ENCODE measurements at places on chromosomes 13 and 19.

DNA sequence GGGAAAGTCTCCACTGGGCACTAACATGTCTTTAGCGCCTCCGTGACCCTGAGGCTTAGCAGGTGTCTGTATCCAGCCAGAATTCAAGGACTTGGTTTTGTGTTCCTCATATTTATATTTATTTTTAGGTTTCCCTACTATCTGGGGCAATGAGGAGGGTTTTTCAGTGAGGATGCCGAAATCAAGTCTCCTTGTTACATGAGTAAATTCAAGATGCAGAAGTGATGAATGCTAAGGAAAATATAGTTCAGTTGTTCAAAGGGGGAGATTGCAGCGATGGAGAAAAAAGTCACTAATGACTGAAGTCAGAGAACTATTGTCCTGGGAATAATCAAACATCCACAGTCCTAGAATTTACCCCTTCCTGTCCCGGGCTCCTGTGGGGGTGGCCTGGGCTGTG, 791 bp upstream of the ADGRE2 start:
- no peak for DNase-seq

- DNase-seq: no peak
Observed at GRCh38 chr13:111913761-111914140, 153.2 kb upstream of the SOX1 start.

GRCh38 chr19:42561512-42561911, 33.2 kb downstream of the CEACAM8 start:
- no peak for DNase-seq

DNA sequence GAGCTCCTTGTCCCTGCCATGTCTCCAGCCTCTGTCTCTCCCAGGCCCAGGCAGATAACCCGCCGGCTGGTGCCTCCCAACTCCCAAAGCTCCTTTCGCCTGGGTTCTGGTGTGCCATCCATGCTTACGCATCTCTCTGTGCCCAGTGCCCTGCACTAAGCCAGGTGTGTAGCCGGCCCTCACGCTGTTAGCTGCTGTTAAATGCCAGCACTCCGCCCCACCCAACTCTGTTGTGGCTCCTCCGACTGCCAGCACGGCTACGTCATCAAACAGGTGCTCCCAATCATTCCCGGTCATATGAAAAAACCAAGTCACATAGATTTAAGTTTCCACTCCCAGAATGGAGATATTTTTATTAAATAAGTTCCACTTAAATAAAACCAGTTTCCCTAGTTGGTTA, 7.0 kb upstream of the HSPH1 start:
- no peak for DNase-seq

GRCh38 chr19:3692141-3693024, 7.9 kb downstream of the PIP5K1C start:
- DNase-seq: no peak

DNA sequence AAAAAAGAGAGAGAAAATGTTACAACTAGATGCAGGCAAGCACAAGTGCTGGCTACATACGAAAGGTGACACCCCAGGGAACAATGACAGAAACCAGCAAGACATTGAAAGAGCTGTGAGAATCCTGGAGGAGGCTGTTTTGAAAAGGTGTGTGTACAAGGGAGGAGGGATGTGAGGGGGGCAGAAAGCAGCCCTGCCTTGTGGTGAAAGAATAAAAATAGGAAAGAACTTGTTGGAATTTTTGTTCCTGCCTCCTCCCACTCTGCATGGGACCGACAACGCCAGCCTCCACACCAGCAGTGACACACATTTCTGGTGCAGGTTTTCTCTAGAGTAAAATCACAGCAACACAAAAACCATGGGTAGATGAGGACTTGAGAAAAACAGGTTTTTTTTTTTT, 1258.6 kb downstream of the PCDH9 start:
- no peak for DNase-seq

DNA sequence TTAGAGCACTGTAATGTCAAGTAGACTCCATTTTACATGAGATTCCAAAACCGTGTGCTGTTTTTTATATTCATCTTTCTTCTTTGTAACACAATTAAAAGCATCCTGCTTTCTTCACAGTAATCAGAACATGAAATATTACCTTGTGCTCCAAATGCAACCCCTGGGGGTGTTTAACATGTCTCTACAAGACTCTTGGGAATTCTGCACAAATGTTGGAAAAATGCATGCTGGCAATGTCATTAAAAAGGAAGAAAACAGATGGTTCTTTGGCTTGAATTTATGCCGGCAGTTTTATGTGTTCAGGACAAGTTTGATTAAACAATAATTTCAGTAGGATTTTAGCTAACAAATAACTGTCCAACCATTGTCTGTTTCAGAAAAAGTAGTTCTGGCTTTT, 159.1 kb downstream of the LIG4 start:
- no peak for DNase-seq

- no peak for DNase-seq
Observed at GRCh38 chr19:10333758-10334587, 644 bp upstream of the RAVER1 start.

- no peak for DNase-seq
Observed at GRCh38 chr19:1172353-1173158, 1.5 kb downstream of the SBNO2 start.

DNA sequence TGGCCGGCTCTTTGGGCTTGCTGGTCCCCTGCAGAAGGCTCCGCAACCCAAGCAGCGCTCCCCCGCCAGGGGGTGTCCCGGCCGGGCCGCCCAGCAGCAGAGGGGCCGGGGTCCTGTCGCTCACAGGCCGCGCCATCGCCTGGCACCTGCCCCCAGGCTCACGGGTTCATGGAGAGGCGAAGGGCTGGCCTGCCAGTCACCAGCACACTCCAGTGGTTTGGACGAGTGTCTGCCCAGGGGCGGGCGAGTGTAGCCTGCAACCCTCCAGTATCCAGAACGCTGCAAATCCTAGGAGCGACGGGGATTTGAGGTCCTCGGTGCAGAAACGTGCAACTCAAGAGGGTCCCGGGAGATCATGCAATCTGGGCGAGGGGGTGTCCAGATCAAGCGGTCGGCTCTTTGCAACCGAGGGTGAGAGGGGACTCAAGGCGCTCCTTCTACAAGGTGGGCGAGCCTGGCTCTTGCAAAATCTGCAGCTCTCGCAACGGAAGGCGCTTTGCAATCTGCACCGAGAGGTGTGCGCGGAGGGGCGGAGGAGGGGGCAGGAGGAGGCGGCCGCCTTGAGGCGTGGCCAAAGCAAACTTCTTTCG, at the start of gene DBP:
Gene DBP, minus strand, starts transcription at position 521 of the 590 bp plus-strand sequence. Its CDS starts 385 bp downstream, at position 136.
- DNase-seq: no peak

DNA sequence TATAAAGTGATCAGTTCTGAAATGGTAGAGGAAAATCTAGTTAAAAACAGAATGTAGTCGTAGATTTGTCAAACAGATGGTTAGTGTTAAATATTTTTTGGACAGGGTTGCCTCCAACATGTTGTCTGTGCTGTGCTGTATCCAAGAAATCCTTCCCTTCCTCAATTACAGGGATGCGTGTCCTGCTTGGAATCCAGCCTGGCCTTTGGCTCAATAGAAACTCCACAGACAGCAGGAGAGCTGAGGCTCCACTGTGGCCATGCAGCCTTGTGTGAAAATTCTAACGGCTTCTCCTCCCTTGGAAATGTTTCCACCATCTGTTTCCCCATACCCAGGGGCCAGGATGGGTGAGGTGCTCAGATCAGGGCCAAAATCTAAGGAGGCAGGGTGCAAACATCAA, 67.7 kb upstream of the USP29 start:
- DNase-seq: no peak

DNA sequence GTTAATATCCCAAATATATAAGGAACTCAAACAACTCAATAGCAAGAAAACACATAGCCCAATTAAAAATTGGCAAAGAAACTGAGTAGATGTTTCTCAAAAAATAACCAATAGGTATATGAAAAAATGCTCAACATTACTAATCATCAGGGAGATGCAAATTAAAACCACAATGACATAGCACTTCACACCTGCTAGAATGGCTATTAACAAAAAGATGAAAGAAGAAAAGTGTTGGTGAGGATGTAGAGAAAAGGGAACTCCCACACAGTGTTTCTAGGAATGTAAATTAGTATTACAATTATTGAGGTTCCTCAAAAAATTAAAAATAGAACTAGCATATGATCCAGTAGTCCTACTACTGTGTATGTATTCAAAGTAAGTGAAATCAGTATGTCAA, 1212.8 kb downstream of the DIAPH3 start:
- no peak for DNase-seq

GRCh38 chr13:80055847-80056246, 285.1 kb downstream of the SPRY2 start:
- no peak for DNase-seq

DNA sequence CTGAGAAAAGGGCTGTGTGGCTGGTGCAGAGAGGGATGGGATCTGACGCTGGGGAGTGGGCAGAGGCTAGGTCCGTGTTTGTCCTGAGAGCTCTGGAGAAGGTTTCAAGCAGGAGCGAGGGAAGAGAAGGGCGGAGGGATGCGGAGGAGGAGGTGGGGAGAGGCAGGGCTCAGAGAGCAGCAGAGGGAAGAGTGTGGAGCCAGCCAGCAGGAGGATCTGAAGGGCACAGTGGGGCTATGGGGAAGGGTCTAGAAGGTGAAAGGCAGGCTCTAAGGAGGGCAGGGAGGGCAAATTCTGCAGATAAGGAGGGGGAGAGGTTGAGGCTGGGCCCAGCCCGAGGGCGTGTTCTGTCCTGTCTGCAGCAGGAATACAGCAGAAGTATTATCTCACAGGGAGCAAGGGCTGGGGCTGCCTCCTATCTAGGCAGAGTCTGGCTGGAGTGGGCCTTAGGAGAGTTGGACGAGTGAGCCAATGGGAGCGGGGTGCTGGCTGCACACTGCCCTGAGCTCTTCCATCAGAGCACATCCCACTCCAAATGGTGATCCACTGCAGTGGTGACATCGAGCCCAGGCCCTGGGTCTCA, 6.1 kb downstream of the AP2A1 start:
- DNase-seq: no peak

DNA sequence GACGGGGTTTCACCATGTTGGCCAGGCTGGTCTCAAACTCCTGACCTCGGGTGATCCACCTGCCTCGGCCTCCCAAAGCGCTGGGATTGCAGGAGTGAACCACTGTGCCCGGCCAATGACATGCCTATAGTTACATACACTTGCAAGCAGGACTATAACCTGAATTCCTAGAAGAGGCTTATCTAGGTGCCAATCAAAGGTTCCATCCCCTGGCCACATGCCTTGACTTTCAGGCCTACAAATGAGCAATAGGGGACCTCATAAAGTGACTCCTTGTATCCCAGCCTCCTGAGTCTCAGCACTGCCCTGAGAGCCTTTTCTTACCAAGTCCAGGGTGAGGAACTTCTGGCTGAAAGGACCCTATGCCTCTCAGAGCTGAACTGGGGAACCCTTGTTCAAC, 3.9 kb upstream of the LSM4 start:
- no peak for DNase-seq

- no peak for DNase-seq
Observed at GRCh38 chr13:20263393-20264044, 31.4 kb upstream of the GJB6 start.

DNA sequence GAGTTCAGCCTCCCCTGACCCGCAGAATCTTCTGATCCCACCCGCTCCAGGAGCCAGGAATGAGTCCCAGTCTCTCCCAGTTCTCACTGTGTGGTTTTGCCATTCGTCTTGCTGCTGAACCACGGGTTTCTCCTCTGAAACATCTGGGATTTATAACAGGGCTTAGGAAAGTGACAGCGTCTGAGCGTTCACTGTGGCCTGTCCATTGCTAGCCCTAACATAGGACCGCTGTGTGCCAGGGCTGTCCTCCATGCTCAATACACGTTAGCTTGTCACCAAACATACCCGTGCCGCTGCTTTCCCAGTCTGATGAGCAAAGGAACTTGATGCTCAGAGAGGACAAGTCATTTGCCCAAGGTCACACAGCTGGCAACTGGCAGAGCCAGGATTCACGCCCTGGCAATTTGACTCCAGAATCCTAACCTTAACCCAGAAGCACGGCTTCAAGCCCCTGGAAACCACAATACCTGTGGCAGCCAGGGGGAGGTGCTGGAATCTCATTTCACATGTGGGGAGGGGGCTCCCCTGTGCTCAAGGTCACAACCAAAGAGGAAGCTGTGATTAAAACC, 1.1 kb upstream of the APOE start:
- no peak for DNase-seq

GRCh38 chr13:22980936-22981335, 199.8 kb upstream of the SGCG start:
- DNase-seq: no peak

- no peak for DNase-seq
Observed at GRCh38 chr13:28753208-28753892, 34.6 kb upstream of the SLC46A3 start.

DNA sequence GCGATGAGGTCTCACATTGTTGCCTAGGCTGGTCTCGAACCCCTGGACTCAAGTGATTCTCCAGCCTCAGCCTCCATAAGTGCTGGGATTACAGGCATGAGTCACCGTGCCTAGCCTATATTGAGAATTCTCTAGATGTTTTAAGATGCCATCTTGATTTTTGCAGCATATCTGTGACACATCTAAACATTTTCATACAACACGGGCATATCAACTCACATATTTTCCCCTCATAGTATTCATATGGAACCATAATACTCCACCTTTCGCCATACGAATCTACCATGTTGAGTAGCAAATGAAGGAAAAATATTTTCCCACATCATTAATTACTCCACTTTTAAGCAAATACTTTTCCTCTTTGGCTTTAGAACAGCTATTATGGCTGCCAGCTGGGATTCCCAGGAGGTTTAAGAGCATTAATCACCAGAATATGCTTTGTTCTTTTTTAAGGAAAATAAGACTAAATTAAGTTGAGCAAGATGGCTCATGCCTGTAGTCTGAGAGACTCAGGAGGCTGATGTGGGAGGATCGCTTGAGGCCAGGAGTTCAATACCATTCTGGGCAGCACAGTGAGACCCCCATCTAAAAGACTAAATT, 56.9 kb upstream of the GTF2F2 start:
- no peak for DNase-seq

DNA sequence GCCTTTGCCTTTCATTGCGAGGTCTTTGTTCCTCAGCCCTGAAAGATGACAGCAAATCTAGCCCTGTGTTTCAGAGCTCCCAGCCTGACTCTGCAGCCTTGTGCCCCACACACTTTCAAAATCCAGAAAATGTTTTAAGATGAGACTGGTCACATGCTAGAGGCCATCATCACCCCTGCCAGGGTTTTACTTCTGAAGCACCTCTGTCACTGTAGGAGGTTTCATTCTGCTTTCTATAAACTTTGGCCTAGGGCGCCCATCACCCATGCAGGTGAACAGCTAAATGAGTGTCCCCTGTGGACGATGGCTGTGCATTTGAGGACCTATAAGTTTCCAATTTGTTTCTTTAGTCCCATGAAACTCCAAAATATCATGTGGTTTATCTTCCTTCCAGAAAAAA, 574.2 kb downstream of the MYO16 start:
- no peak for DNase-seq

DNA sequence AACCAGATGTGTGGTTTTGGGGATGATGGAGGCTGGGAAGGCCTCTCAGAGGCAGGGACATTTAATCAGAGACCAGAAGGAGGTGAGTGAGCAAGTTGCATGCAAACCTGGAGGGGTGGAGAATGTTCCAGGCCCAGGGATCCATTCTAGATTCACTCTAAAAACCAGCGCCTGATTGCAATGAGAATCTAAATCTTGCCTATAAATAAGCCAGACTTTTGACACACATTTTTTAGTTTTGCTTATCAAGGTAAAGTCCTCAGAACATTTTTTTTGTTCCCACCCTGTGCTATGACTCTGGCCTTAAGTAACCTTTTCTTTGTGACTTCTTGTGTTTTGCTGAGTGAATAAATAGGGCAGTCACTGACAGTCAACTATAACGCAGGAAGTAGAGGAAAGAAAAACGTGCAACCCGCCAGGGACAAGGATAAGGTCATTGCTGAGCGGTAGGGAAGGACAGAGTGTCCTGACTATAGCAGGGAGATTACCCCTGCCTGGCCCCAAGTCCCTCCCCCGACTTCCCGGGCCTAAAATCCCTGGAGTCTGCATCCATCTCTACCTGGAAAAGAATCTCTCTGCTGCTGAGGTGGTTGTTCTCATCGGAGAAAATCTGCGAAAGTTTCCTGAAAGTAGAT, 14.4 kb downstream of the RGL3 start:
- no peak for DNase-seq

Measured in cortex of kidney (tissue), 1 donor.